ENCODE measurements at places on chromosomes 6 and 20. TPM values are rescaled to one million over a fixed set of nuclear protein-coding genes. Genes with fewer than 3 reads are reported as not detected.

The RAET1L gene
- not detected for polyA plus RNA-seq

The GFOD1 gene
- 1.8 TPM for polyA plus RNA-seq

DNA sequence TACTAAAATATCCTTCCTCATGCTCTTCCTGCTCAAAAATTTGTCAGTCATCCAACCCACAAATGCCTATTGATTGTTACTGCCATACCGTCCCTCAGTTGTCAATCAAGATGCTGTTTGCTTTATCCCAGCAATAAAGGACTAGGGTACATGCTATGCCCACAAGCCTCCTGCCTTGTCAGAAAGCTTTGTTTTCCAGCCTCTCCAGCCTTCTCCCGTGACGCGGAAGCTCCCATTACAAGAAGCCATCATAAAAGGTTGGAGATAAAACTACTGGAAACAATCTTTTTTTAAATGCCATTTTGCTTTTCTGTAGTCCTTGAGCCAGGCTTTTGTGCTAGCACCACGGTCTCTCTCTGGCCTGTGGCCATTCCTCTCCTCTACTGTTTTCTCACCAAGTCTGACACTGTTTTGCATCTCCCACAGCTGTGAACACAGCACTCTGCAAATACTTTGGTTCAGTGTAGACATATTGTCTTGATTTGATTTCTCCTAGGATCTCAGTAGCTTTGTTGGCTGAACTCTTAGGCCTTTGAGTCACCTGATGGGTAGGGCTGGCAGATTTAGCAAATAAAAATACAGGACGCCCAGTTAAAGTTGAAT is 495.7 kb upstream of the JARID2 start:
- DNase-seq: no peak

The CFAP61 gene
- 3.6 TPM for polyA plus RNA-seq

The OR2J3 gene
- polyA plus RNA-seq: not detected

GRCh38 chr6:89985751-89986493 is 91.7 kb downstream of the GJA10 start:
- no peak for DNase-seq

DNA sequence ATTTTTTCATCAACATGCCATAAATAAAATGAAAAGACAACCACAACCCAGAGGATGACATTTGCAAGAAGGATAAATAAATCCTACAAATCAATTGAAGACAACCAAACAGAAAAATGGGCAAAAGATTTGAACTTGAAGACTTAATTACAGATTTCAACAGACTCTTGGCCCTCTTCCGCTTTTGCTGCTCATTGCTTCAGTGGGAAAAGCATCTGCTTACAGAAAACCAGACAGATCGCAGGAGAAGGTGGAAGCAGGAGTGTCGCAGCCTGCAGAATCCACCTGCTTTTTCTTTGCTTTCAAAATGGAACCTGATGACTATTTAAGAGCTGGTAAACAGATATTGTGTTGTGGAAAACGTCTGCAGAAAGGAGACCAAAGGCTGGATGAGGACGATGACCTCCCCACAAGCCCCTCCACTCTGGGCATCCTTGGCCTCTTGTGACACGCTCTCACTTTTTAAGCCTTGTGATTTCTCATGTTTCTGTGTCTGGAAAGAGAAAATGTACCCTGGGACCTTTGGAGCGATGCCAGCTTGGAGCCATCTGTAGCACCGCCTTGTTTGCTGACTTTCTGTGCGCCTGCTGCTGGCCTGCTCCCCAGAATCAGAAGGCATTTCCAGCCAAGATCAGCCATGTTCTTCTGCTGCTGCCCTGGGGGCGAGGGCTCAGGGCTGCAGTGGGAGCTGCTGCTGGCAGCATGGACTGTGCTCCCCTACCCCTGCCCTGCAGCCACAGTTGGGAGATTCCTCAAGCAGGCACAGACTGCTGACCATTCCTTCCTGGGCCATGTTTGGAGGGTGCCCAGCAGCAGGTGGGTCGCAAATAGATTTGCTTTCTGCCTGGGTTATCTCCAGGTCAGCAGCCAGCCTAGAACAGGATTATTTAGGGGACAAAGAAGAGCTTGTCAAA is 3.6 kb upstream of the CSTL1 start:
- DNase-seq: no peak

DNA sequence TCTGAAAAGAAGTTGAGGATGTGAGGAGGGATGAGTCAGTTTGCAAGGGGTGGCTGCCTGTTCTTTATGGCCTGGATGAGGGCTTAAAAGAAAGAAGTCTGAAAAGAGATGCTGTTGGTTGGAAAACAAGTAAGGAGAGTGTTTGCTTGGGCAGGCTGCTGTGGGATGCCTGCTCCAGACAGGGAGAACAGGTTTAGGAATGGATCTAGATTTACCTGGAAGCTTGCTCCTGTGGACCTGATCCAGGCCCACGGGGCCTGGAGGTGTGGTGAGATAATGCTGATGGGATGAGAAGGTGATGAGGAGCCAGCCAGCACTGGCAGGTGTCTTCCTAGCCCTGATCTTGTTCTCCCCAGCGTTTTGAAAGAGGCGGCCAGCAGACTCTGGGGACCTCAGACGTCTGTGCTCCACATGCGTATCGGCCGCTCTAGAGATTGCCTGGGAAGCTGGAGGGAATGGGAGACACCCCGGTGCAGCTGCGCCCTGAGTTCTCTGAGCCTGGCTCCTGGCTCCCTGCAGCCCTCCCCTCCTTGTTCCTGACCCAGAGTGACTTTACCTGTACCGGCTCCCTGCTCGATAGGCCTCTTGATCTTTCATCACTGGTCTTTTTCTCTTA is 331.3 kb downstream of the ZFAND3 start:
- no peak for DNase-seq

DNA sequence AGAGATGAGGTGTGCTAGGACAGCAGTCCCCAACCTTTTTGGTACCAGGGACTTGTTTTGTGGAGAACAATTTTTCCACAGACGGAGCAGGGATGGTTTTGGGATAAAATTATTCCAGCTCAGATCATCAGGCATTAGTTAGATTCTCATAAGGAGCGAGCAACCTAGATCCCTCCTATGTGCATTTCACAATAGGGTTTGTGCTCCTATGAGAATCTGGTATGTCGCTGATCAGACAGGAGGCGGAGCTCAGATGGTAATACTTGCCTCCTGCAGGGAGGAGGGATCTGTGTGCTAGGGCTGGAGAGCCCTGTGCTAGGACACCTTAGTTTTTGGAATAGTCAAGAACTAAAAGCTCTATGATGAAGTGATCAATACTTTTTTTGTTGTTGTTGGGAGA is 2.5 kb downstream of the SMIM13 start:
- no peak for DNase-seq

- DNase-seq: no peak
These were observed 47.8 kb downstream of the EIF2S2 start for GRCh38 chr20:34064286-34064685.

- DNase-seq: no peak
These were observed 45.1 kb upstream of the TBC1D7 start for GRCh38 chr6:13373488-13373886.

DNA sequence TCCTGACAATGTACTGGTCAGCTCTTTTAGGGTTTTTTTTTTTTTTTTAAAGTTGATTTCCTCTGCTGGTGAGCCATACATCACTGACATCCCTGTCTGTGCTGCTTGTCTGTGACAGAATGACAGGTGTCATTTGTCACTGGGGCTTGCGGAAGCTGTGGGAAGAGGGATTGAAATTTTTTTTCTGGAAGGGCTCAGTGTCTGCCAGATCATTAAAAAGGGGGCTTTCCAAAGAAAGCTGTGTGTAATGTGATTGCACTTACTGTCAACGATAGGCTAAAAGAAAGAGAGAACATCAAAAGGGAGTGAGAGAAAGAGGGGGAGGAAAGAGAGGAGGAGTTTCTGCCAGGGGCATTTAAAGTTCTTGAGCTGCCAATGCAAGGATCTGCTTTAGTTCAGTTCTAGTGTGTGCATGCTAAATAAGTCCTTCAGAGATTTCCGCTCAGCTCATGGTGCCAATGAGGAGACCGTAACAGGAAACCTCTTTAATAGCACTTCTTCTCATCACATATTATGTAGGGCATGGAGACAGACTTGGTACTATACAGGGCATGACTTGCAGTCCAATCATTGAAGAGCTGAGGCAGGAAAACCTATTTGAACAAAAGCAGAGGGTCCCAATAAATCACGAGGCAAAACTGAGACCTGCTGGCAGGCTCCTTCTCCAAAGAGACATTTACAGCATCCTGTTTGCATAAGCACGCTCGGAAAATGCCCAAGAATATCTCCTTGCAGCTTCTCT is 177.2 kb downstream of the TSHZ2 start:
- DNase-seq: no peak

The MAFB gene
- 117 TPM for polyA plus RNA-seq

The GRM1 gene
- polyA plus RNA-seq: 0.39 TPM

DNA sequence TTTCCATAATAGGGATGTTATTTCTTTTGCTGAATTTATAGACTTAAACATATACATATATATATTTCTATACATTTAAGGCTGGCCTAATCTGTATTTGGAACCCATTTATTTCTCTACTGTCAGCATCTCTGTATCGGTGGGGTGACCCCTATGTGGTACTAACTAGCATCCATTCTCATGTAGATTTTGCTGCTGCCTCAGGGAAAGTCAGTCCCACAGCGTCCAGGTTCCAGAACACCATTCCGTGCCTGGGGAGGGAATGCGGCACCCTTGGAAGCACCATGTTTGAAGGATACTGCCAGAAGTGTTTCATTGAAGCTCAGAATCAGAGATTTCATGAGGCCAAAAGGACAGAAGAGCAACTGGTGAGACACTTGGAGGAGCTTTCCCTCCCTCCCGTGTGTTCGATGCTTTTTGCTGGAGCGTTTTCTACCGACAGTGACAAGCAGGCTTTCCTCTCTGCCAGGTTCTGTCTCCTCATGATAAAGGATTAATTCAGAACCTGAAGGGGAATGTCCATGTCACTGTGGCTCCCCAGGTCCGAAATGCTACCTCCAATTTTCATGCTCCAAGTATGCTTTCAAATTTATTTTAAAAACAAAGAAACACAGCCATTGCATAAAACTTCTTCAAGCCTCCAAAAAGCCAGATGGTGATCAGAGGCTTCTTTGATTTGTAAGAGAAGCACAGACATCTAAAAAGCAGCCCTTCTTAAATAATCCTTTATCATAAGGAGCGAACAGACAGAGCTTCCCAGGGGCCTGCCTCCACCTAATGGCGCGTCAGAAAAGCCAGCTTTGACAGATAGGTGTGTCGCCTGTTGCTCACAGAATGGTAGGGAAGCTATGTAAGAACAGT is 13.1 kb downstream of the TNFAIP3 start:
- DNase-seq: no peak

DNA sequence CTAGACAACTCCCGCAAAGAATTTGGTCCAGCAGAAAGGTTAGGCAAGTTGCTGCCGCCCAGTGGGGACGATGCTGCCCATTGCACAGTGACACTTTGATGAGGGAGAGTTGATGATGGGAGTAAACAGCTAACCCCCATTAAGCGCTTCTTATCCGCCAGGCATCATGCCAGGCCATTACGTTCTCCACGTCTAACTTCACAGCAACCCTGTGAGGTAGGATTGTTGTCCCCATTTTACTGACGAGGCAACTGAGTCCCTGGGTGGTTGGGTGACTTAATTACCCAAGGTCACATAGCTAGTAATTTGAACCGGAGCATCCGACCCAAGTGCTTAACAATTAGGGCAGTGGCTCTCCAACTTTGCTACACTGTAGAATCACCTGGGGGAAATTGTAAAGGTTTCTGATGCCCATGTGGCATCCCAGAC is 738 bp downstream of the RALGAPB start:
- DNase-seq: no peak

DNA sequence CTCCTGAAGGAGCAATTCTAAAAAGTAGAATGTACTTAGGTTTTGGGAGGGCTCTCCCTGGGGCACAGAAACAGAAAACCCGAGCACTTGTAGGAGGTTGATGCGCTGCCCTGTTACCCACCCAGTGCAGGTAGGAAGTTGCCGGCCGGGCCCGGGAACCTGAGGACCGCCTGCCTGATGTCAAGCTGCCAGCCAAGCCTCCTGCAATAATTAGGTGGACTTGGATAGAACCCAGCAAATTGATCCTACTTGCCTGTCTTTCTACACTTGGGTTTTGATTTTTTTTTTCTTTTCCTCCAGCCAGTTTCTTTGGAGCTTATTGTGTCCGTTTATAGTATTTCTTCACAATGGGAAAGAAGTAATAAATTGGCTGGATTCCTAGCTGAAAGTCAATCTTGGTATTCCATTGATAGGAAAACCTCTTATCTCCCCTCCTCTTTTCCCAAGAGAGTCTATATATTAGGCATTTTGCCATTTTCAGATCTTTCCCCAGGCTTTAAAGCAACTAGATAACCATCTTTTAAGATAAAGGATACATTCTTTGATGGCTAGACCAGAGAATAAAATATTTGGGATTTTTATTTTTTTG is 78.3 kb upstream of the FYN start:
- no peak for DNase-seq

The DDRGK1 gene
- polyA plus RNA-seq: 46.3 TPM

GRCh38 chr6:166514196-166514595 is 72.3 kb downstream of the RAMACL start:
- no peak for DNase-seq

GRCh38 chr20:45685896-45686295 is 15.9 kb upstream of the WFDC11 start:
- no peak for DNase-seq

- DNase-seq: no peak
These were observed 67.0 kb upstream of the SIRPA start for GRCh38 chr20:1827974-1828785.

DNA sequence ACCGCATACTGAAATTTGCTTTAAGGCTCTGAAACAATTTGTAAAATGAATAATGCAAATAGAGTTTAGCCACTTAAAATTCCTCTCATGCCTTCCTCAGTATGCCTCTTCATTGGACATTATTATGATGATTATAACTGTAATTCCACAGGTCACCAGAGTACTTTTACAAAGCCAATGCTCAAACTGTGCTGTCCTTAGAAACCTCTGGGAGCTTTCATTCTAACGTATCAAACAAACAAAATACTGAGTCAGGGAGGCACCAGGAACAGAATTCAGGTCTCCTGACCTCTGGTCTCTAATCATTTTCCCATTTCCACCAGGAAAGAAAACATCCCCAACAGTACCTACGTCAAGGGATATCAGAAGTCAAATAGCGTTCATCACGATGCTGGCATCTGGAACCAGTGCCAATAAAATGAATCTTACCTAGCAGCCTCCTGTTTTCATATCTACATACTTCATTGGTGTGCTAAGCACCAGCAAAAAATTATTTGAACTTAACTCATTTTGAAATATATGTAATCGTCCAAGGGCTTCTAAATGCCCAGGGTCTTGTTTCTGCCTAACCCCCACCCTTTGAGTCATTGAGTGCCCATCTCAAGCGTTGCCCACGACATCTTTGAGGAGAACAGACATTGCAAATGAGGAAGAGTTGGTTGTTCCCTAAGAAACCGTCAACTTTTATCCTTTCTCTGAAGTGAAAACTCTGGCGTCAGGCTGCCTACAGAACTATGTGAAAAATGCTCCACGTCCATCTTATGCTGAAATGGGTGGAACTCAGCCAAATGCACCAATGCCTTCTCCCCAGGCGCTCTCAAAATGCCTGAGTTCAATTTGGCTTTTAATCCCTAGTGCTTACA is 37.9 kb downstream of the NEDD9 start:
- DNase-seq: no peak

The PSORS1C2 gene
- polyA plus RNA-seq: 0.17 TPM

- no peak for DNase-seq
These were observed 164.1 kb downstream of the TBXT start for GRCh38 chr6:166003569-166003968.

The GABRR1 gene
- 6.5 TPM for polyA plus RNA-seq
